Stimulated activated CD4-positive, alpha-beta T cell treated with anti-CD3 and anti-CD28 coated beads, TNF-alpha, amount 100 ng/mL, for 24 hours (primary cell): ENCODE measurements at places on chromosomes 5 and 9.

DNA sequence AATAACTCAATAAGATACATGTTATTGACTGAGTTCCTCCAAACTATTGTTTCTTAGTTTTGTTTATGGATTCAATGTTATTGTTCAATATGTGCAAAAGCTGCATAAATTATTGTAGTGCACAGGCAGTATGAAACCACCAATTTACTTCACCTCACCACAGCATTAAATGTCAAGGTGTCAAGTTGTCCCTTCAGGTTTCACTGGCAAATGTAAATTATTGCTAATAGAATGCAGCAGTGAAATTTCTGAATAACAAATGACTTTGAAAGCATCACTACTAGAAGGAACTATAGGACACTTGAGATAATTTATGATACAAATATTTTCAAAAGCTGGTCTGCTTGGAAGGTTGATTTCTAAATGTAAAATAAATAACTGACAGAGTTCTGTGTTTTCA, 116.4 kb upstream of the PTPRD start:
- no peak for DNase-seq

DNA sequence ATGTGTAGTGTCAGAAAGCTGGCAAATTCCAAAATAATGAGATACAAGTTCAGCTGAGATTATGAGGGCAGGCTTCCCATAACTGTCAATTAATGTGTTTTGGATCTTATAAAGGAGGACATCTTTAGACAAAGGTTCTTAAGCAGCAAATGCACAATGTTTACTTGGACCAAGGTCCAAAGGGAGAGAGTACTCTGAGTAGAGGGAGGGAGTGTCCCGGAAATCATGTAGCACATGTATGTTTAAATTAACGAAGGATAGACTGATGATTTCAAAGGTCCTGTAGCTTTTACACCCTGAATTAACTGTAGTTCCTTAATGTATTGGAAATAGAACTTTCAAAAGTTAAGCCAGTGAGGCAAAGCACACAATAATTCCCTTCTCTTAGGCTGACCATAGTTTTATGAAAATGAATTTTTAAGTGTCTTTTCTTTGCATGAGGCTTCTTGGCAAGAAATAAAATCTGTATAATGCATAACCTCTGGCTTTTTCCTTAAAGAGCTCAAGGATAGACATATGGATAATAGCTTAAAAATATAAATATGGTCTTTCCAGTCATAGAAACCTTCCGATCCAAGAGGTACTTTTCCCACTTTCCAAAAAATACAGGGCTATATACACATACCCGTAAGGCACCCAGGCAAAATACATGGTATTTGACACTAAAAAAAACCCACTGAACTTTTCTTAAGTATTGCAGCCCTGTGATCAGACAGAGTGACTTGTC, 93.0 kb downstream of the PCSK5 start:
- DNase-seq = no peak

DNA sequence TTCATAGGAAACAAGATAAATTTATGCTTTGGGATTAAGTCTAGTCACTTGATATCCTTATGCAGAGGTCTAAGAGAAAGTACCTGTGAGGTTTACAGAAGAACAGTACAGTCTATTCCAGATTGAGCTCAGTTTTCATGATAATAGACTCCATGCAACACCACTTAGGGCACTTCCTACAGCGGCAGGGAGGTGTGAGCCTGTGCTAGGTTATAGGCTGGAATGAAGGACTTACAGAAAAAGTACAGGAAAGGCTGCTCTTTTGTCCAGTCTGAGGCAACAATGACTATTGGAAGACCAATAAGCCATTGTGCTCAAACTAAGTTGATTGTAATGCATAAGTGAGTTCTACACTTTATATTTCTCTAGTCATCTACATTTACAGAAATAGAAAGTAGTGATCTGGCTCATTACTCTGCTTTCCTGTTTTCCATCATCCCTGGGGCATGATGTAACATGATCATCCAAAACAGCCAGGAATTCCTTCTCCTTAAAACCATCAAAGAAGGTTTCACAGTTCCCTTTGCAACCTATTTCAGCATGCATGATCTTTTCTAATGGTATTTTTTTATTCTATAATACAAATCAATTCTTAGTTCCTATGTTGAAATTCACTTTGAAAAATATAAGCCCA, 322.8 kb downstream of the SLF1 start:
- DNase-seq = no peak

GRCh38 chr5:67257077-67257476, 60.5 kb upstream of the CD180 start:
- no peak for DNase-seq

DNA sequence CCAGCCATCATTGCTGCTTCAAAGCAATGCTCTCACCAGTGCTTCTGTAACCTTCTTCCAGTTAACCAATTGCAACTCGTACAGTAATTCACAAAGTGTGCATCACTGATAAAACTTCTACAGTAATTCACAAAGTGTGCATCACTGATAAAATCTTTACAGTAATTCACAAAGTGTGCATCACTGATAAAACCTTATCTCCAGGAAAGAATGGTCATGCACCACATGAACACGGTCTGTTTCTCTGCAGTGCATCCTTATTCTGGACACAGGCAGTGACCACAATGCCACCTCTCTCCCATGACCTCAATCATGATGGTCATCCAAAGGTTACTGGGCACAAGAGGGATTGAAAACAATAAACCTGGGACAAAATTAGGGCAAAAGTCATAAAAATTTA, 153.6 kb downstream of the TSSK1B start:
- no peak for DNase-seq

GRCh38 chr9:104961701-104962359, 33.9 kb upstream of the ABCA1 start:
- DNase-seq = no peak
